ENCODE measurements at places on chromosomes 1 and 21. TPM values are rescaled to one million over a fixed set of nuclear protein-coding genes. Genes with fewer than 3 reads are reported as not detected.

DNA sequence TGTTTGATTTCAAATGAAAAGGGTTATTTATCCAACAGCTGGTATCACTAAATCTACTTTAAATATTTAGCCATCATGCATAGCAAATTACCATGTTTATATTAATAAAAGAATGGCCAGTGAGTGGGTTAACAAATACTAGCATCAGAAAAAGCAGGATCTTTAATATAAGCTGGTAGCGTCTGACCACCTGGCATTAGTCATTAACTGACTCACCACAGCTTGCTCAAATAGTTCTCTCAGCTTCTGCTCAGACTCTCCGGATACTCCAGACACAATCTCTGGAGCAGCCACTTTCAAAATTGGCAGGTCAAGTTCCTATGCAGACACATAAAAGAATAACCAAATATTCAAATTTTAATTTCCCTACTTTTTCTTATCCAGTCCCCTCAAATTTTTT lies 29.6 kb downstream of the NVL start:
- no peak for DNase-seq

DNA sequence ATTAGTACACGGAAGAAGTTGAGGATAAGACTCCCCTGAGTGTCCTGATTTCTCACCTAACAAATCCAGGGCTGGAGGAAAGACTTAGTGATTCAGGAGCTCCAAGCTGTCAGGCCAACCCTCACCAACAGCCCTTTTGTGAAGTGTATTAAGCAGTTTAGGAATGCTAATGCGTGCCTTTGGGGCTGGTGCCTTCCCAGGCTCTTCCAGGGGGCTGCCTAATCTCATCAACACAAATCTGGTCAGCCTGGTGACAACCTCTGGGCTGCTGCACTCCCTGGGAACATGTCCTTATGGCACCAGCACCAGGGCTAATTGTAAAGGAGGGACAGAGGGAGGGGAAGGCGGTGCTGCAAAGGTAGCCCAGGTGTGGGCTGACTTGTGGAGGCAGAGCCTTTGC lies 15.5 kb downstream of the CSMD2 start:
- DNase-seq, result no peak

DNA sequence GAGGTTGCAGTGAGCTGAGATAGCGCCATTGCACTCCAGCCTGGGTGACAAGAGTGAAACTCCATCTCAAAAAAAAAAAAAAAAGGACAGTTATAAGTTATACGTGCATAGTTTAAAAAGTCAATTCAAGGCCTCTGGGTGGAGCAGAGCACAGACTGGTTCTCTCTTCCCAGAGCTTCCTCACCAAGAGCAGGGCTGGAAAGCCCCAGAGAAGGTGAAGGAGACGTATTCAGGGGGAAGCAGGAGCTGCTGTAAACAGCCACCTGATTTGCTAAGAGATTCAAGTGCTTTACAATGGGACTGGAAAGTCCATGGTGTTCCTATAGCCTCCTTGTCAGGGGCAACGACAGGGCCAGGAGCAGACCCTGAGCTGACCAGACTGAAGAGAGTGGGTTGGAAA lies 85.0 kb upstream of the LYST start:
- no peak for DNase-seq

GRCh38 chr1:9135073-9135836 lies 6.4 kb upstream of the GPR157 start:
- DNase-seq, result no peak

DNA sequence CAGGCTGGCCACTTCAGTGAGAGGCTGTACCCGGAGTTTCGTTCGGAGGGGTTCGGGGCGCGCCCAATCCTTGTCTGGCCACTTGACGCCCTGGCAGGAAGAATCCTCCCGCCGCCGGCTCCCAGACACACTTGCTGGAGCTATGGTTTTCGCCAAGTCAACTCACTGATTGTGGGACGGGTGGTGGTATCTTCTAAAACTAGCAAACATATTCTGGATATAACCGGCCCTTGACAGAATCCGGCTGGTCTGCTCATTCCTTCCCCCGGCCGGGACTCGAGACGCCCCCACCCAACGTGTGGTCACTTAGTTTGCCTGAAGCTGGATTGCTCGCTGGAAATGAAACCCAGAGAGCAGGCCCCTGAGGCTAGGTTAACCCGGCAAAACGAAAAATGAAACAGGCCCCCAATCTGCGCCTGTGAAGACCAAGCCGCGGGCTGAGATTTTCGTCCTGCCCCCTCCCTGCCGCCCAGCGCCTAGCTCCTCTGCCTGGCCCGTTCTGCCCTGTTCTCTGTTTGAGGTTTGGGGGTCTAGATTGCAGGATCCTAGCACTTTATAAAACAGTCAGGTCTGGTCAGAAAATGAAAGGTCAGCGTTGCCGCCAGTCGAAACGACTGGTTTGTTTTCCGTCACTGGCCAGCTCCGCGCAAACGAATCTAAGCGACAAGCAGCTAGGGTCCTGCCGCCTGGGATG lies 4.6 kb downstream of the GFI1 start:
- no peak for DNase-seq

- DNase-seq, result no peak
Observed at GRCh38 chr1:190098107-190098506, 379.6 kb downstream of the BRINP3 start.

DNA sequence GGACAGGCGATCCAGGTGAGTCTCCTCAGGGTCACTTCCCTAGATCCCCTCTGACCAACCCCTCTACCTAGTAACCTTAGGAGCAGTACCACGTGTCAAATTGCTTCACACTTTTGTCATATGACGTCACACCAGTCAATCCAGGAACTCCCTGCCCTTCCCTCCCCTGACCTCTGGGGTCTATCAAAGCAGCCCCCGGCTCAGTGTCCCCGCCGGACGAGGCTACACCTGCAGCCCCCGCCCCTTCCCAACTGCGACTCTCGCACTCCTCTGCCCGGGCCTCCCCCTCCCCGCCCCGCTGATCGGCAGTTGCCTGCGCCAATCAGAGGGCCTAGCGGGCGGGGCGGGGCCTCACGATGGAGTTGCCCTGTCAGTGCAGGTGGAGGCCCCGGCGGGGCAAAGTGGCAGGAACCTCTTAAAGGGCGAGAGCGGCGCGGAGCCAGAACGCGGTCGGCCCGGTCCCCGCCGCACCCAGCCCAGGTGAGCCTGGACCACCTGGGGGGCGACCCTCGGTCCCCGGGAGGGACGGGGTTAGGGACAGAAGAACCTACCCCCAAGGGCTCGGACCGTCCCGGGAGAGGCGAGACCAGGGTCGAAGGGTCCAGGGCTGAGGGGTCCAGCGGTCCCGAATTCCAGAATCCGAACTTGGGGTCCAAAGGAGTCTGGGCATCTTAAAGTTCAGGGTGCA lies 27.5 kb upstream of the EPB41 start:
- peak; percentile 43 for DNase-seq

The SIM2 gene
- not detected for total RNA-seq

The OR2T11 gene
- not detected for total RNA-seq

The YBX1 gene
- total RNA-seq, result 377 TPM

The PLA2G2D gene
- total RNA-seq, result not detected

The LMX1A gene
- not detected for total RNA-seq

The KCNN3 gene
- total RNA-seq, result 0.22 TPM

The CELA3A gene
- 4.0 TPM for total RNA-seq

The ALDH4A1 gene
- total RNA-seq, result 38.2 TPM

The LCE1C gene
- not detected for total RNA-seq
